Glomerular endothelial cell (primary cell): ENCODE measurements at places on chromosomes 6 and 20.

- DNase-seq = no peak
Measured at GRCh38 chr6:44028789-44029310, 98.4 kb downstream of the MRPL14 start.

DNA sequence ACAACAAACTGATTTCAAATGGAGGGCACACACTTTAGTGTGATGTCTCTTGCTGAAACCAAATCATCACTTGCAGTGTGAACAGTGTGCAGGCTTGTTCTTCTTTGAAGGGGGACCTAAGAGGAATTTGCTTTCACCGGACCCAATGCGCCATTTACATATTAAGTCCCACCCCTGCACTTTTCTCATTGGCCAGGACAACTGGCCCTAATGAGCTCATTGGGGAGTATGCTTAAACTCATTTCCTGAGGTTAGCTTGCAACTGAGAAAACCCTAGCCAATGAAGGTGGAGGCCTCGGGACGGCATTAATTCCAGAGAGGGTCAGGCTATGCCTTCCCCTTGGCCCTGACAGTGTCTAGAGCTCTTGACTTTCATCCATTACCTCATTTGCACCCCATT, 58.7 kb downstream of the VEGFA start:
- no peak for DNase-seq

- no peak for DNase-seq
Measured at GRCh38 chr6:154070657-154071056, 31.6 kb downstream of the OPRM1 start.

DNA sequence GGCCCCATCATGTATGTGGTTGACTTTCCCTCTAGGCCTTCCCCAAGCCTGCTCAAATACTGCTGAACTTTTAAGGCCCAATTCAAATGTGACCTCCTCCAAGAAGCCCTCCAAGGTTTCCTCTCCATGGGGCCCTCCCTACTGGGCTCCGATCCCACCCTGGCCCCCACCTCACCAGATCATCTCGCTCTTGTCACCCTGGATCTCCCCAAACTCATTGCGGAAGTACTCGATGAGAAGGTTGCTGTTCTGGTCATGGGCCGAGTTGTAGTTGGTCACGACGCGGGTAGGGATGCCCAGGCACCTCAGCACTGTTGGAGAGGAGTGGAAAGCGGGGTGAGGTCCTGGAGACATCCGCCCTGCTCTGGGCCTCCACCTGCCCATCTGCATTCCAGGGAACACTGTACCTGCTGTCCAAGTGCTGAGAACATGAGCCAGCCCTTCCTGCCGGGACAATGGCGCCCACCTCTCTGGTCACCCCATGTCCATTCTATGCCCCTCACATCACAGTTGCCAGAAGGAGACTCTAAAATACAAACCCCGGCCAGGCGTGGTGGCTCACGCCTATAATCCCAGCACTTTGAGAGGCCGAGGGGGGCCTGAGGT, 23.1 kb downstream of the TGM2 start:
- no peak for DNase-seq

- no peak for DNase-seq
Measured at GRCh38 chr6:90256698-90257485, 39.8 kb downstream of the BACH2 start.

- DNase-seq = no peak
Measured at GRCh38 chr6:24827162-24827561, 28.4 kb upstream of the ARMH2 start.

DNA sequence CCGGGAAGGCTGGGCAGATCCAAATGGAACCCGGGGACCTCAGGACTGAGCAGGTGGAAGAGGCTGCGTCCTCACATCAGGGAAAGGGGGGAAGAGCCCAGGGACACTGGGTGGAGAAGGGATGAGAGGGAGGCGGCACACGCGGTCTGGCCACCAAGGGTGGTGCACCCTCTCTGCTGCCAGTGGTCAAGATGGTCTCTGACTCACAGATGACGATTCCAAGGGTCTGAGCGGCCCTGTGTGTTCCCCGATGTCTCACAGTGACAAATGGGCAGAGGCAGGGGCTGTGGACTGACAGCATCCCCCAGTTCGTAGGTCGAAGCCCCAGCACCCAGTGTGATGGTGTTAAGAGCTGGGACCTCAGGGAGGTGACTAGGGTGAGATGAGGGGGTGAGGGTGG, 32.1 kb downstream of the SLCO4A1 start:
- no peak for DNase-seq

DNA sequence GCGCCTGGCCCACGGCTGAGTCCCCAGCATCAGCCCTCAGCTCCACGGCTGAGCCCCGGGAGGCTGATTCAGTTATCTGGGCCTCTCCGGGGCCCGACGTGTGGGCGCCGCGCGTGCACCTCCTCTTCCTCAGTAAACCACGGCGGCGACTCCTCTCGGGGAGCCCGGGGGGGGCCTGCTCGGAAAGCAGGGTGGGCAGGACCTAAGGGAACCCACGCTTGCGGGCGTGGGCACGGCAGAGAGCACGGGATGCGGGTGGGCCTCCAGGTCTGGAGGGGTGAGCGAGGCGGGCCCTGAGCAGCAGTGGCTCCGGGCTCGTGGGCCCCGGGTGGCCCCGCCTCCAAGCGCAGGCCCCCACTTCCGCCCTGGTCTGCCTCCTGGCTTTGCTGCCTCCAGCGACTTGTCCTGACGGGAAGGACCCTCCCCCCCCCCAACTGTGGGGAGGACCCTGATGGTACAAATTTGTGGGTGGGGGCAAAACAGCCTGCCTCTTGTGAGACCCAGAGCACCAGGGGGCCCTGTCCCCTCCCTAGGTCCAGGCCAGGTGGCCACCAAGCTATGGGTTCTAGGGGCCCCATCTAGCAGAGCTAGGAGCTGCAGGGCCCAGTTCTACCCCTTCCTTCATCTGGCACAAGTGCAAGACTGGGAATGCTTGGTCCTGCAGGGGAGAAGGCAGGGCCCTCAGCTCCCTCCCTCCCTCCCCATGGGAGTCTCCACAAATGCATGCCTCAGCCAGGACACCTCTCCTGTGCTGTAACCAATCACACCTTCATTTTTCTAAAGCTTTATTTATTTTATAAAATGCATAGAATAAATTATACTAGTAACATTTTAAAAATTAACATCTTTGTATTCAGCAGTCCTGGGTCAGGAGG, 16.9 kb downstream of the UCKL1 start:
- no peak for DNase-seq

DNA sequence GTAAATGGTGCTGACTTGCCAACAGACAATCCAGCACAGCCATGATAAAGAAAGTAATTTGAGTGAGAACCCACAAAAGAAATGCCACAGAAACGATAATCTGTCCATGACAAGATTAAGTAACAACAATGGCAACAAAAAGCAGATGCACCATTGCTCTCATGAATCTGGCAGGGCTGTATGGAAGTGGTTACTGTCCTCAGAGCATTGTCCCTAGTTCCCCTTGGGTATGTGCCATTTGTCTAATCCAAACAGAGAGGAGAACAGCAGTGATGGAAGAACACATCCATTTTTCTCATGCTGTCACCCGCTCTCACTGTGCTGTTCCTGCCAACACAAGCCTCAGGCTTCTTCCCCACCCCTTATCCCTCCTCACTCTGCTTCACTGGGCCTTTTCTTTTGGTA, 65.8 kb downstream of the REV3L start:
- DNase-seq = no peak

DNA sequence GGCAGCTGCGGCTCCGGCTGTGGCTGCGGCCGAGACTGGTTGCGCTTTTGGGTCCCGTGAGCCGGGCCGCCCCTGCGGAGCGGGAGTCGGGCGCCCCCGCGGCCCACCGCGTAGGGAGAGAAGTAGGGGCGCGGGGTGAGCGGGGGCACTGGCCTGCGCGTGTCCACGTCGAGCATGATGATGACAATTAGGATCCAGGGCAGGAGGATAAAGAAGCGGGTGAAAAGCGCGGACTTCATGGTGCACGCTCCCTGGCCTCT, 739 bp downstream of the B3GAT2 start:
- DNase-seq = no peak

- no peak for DNase-seq
Measured at GRCh38 chr20:46368902-46369268, 37.5 kb downstream of the ELMO2 start.

DNA sequence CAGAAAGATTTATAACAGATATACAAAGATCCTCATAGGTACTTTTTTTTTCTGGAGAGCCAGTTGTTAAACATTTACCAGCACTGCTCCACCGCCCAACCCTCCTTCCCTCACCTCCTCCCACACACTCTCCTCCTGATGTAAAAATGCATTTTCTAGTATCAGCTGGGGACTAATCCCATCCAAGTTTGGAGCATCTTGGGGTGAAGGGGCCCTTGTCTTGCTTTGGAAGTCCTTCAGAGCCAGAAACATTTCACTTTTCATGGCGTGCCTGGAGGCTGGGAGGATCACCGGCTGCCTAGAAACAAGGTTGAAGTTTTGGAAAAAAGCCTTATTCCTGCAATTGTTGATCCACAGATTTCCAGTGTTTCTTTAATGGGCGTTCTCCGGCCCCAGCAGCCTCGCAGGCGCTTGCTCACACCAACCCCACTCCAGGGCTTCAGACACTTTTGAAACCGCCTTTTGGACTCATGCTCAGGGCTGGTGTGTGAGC, 165.1 kb upstream of the AFDN start:
- DNase-seq = no peak

GRCh38 chr6:28000351-28001045, 43.5 kb downstream of the OR2B6 start:
- DNase-seq = no peak

GRCh38 chr20:10466855-10467254, 31.8 kb downstream of the SLX4IP start:
- DNase-seq = no peak

- no peak for DNase-seq
Measured at GRCh38 chr20:8082989-8083388, 49.1 kb upstream of the PLCB1 start.

- no peak for DNase-seq
Measured at GRCh38 chr6:17871189-17871519, 116.3 kb downstream of the KIF13A start.

DNA sequence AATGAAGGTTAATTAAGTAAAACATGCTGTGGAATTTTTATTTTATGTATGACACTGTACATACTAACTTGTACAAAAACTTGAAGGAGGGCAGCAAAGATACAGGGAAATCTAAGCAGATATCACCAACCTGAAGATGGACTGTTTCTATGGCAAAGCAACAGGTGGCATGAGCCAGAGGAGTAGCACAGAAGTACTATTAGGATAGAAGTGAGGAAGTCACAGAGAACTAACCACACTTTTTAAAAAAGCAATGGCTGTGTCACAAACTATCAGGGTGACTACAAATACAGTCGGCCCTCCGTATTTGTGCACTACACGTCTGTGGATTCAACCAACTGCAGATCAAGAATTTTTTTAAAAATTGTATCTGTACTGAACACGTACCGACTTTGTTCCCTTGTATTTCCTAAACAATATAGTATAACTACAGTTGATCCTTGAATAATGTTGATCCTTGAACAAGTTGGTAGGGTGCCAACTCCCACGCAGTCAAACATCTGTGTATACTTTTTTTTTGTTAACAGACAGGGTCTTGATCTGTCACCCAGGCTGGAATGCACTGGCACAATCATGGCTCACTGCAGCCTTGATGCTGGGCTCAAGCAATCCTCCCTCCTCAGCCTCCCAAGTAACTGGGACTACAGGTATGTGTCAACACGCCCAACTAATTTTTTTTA, 61.0 kb downstream of the NUDT3 start:
- DNase-seq = no peak

DNA sequence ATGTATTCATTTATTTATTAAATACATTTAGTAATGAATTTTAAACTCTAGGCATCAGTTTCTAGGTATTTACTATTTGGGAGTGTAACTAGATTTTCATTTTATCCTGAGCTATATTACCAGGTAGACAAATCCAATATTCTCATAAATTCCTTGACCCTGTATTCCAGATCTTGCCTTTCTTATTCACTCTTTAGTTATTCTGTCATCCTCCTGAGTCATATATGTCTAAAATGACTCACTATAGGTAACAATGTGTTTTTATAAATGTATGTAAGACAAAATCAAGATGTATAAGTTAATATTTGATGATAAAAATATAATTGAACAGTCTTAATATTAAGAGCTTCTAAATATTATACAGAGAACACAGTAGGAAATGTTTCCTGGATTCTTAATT, 642.1 kb upstream of the NRSN1 start:
- no peak for DNase-seq

DNA sequence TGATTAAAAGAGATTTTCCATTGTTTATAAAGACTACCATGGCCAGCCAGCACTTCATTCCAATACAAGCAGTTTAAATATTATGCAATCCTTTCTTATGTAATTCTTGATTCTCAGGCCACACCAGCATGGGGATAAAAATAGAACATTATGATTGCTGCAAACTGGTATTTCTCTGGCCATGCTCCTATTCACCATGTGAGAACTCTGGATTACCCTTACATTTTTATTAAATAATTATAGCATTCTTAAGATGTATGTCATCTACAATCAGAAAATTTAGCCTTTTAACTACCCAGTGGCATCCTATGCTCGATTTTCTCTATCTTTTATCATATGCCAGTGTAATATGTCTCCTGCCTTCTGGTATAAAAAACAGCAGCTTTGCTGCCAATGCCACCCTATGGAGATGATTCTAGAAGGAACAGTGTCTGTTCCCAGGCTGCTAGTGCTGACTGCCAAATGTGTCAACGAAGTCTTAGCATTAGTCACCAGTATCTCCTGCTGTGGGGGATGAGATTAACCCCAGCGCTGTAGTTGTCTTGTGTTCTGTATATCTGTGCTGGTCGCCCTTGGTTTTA, 501.4 kb downstream of the BCKDHB start:
- DNase-seq = no peak

GRCh38 chr6:155132617-155133016, 131.2 kb upstream of the CLDN20 start:
- no peak for DNase-seq

- DNase-seq = no peak
Measured at GRCh38 chr6:170006071-170006899, 254.9 kb downstream of the ERMARD start.

DNA sequence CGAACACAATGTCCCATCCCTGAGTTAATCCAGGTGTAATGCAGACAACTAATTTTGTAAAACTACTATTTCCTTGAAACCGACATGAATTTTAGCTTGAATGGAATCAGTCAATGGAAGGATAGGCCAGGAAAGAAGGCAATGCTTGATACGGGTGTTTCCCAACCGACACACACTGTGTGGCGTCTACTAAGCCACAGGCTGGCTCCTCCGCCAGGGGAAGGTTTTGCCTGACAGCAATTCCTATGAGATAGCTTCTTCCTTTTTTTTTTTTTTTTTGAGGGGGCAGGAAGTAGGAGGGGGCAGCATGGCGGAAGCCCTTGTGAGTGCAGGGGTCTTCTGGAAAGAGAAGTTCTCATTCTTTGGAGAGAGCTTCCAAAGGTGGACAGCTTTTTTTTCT, 12.0 kb upstream of the LAMA4 start:
- DNase-seq = no peak

- no peak for DNase-seq
Measured at GRCh38 chr20:34066476-34067090, 45.5 kb downstream of the EIF2S2 start.

DNA sequence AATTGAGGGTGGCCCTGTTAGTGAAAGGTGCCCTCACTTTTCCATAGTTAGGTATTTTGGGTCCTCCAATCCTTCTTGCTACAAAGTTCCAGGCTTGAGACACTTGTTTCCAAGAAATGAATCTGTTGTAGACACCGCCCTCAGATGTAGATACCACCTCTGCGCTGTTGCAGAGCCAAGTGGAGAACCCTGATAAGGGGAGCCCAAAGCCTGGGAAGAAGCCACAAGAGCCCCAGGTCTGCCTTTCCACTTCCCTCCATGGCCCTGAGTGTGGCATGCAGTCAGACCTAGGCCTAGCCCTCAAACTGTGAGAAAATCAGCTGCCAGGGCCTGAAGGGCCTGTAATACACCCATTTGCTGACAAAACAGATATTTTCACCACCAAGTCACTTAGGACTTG, 37.1 kb downstream of the DTD1 start:
- DNase-seq = no peak
